ENCODE measurements at places on chromosomes 7 and 10.

- DNase-seq, result no peak
Measured at GRCh38 chr7:130304878-130305277, 11.9 kb downstream of the CPA4 start.

GRCh38 chr7:93021748-93022147 lies 96.0 kb downstream of the SAMD9 start:
- no peak for DNase-seq

DNA sequence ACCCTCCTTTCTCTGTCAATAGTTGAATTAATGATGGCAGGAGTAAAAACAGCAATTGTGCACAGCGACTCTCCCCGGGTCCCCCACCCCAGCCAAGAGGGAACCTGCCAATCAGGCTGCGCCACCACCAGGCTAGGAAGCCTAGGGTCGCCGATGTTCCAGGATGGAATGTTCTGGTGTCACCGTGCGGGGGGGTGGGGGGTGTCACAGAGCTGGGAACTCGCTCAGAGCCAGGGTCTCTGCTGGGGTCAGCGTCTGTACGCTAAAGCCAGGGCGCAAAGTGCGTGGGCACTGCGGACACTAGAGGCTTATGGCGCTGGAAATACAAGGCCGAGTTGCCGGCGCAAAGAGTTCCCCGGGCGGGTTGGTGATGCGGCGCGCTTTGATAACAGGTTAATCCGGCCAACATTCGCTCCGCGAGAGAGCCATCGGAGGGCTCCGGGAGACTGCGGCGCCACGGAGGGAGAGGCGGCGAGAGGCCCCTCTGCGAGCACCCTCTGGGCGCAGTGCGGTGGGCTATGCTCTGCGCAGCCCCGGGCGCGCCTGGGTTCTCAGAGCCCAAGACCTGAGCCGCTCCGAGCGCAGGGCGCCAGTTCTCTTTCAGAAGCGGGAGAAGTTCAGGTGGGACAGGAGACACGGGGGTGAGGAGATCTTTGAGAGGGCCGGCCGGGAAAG lies 192.3 kb downstream of the EMX2 start:
- DNase-seq, result no peak

- no peak for DNase-seq
Measured at GRCh38 chr10:91978585-91978984, 55.0 kb downstream of the BTAF1 start.

DNA sequence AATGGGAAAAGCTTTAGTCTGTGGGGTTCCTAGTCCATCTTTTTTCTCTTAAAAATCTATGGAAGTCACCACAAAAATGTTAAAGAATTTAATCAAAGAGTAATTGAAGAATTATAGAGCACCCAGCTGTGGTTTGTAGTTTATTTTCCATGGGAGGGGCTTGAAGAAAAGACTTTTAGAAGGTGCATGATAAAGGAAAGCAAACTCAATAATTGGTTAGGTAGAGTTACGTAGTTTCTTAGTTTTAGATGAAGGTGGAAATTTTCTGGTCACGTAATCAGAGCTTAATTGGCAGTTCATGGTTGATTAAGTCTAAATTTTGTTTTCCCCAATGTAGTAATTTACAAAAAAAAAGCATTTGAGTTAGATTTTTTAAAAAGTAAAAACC lies 724 bp downstream of the ZNF107 start:
- DNase-seq, result no peak

- no peak for DNase-seq
Measured at GRCh38 chr10:80471715-80472233, 17.7 kb downstream of the TSPAN14 start.

DNA sequence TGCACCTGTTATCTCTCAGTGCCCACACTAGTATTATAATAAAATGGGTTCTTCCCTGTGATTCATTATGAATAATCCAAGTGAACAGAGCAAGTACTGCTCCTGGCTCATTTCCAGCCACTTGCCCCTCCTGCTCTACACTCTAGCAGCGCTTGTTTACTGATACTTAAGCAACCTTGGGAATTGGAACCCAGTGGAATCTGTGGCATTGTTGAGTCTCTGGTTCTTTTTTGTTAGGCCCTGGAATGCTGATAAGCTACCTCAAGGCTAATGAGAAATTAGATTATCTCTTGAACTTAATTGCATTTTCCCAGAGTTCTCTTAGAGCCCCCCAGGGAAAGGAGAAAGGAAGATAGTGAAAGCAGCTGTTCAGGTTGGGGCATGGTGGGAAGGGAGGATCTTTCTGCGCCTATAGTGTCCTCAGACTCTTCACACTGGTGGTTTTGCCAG lies 34.0 kb downstream of the PRKAR2B start:
- DNase-seq, result no peak

DNA sequence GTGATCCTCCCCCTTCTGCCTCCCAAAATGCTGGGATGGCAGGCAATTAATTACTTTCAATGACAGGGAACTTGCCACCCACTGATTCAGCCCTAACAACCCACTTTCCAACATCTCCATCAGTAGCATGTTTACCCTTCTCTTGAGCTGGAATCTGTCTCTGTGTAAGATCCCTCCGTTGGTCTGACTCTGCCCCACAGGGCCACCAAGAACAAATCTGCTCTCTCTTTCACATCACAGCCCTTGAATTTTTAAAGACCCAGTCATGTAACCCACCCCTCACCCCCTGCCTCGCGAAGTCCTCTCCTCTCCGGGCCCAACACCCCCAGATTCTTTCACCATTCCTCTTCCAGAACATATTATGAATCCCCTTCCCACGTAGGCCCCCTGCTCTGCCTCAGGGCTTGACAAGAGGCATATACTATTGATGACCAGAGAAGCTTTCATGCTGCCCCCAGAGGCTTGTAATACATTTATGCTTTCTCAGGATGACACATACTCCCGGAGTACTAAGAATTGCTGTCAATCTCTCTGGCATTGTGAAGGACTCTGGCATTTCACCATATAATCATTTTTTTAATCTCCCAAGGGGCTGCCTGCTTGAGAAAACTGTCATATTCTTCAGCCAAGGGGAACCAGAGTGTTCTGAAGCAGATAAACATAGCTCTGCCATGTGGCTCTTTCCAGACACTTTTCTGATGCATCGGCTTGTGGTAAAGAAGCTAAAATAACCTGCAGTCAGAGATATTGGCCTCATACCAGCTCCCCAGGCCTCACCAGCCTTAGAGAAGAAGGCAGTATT lies 179.2 kb upstream of the AUTS2 start:
- DNase-seq, result no peak

DNA sequence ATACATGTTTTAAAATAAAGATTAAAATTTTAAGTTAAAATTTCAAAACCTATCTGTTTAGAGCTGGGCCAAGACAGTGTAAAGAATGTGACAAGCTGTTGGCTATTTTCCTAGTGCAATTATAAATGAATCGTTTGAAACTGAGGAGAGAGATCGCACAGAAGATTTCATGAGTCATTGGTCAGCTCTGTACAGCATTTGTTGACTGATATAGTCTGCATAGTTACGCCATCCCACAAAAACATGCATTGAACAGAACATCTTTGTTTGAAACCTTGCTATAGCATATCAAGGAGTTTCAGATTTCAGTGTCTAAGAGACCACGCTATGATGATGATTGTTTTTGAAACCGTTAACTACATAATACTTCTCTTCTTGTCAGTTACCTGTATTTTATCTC lies 1.3 kb upstream of the C10orf67 start:
- DNase-seq, result peak; percentile 73

DNA sequence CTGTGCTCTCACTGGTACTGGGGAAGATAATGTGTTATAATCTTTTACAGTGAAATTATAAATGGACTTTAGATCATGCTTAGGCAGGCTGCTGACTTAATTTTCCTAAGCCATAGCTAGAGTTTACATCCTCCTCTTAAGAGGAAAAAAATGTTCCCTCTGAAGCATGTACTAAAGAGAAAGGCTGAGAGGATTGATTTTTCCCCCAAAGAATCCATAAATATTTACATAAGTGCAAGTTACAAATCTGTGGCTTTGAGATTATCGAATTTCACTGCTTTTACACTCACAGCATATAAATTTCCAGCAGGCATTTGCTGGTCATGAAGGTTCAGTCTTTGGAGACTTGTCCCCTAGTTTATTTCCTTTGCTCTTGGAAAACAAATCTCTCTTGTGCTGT lies 43.7 kb downstream of the CREB5 start:
- DNase-seq, result no peak

DNA sequence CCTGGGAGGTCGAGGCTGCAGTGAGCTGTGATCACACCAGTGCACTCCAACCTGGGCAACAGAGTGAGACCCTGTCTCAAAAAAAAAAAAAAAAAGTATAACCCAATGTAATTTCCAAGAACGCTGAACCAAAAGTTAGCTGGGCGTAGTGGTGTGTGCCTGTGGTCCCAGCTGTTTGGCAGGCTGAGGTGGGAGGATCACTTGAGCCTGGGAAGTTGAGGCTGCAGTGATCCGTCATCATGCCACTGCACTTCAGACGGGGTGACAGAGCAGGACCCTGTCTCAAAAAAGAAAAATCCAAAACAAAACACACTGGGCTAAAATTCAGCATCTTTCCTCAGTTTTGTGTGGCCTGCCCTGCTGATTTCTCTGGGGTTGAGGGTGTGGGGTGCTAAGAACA lies 21.1 kb downstream of the HNRNPA2B1 start:
- no peak for DNase-seq

GRCh38 chr10:122164023-122164601 lies 107.0 kb upstream of the BTBD16 start:
- peak; percentile 27 for DNase-seq

DNA sequence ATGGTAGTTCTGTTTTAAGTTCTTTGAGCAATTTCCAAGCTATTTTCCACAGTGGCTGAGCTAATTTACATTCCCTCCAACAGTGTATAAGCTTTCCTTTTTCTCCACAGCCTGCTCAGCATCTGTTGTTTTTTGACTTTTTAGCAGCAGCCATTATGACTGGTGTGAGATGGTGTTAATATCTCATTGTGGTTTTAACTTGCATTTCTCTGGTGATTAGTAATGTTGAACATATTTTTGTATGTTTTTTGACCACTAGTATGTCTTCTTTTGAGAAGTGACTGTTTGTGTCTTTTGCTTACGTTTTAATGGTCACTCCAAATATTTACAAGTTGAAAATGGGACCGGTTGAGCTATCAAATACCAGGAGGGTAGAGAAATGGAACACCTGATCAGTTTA lies 20.4 kb downstream of the GNG11 start:
- DNase-seq, result peak; percentile 32

DNA sequence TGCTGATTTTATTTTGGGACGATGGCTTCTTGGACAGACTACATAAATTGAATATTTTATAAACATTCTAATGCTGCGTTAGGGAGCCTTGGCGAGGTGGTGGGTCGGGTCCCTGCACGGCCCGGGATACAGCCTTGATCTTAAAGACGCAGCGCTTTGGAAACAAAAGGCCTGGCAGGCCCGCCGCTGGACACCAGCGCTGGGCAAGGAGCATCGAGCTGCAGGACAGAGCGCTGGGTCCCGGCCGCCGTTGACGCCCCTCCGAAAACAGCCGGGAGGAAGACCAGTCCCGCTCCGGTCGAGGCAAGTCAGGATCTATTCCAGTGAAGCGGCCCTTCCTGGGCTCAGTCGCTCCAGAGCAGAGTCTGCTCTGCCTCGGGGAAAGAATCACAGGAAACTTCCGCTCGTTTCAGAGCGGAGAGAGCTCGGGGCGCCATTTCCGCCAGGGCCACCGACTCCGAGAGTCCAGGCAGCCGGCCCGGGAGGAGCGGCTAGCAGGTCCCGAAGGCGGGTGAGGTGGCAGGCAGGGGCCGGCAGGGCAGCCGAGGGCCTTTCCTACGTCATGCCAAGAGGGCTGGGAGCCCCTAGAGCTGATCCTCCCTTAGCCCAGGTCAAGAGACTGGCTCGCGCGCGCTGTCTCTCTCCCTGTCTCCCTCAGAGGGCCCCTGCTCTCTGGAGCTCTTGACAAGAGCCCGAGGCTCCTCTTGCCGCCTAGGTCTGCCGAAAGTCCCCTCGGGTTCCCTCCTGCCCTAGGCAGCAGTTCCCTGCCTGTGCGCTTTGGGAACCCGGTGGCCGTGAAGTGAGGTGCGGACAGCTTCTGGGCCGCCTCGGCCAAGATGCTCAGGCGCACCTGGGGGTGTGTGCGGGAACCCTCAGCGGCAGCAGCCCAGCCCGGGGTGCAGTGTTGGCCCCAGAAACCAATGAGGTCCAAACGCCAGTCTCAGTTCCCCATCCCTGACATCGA lies 1.4 kb upstream of the DRGX start:
- DNase-seq, result no peak

GRCh38 chr7:159117366-159118196 lies 27.1 kb downstream of the VIPR2 start:
- no peak for DNase-seq

DNA sequence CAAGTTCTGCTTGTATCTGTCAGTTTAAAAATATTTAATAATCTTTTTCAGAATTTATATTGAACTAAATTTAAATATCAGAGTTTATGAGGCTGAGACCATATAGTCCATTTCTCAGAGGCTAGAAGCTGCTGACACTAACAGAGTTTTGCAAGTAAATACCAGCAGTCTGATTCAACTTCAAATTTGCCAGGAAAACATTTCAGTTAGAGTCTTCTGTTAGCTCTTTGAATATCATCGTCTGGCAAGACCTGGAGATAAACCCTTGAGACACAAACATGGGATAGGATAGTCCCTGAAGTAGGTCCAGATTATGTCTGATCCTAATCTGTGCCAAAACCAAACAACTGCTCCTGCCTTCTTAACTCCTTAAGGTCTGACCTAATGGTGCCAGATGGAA lies 472.8 kb upstream of the STEAP1 start:
- DNase-seq, result no peak

DNA sequence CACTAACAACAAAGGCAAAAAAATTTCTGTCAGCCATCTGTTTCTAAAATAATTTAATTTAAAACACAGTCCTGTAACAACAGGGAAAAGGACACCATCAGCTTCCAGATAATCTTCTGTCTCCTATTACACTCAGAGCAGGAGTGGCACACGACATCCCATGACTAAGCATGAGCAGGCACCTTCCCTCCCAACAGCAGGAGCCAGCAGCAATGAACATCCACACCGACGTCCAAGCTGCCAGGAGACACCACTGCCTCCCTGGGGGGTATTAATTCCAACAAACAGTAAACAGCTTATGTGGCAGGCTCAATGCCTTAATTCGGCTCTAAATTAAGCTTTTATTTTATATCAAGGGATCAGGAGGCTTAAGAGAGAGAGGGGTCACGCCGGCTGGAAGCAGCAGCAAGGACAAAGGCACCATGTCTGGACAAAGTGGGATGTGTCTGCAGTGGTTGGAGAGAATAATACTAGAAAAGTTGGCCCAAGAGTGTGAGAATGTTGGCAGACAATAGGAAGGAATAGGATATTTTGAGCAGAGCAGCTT lies 45.7 kb downstream of the KIAA1549 start:
- DNase-seq, result peak; percentile 87

DNA sequence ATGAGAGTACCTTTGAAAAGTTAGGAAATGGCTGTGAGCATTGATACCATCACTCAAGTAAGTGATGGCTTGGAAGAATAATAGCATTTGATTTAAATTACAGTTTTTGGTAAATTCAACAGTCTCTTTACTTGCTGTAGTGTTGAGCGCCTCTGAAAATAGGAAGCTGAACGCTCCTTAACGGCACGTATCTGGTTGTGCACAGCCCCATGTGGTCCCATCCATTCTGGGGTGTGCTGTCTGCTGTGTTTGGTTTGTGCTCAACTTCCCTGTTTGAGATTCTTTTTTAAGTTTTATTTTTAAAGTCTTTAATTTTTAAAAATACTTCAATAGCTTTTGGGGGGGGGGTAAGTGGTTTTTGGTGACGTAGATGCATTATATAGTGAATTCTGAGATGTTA lies 51.5 kb downstream of the DNAJB6 start:
- no peak for DNase-seq

Measured in fibroblast of gingiva (primary cell).